ENCODE measurements at places on chromosomes 7 and 10. TPM values are rescaled to one million over a fixed set of nuclear protein-coding genes. Genes with fewer than 3 reads are reported as not detected.

DNA sequence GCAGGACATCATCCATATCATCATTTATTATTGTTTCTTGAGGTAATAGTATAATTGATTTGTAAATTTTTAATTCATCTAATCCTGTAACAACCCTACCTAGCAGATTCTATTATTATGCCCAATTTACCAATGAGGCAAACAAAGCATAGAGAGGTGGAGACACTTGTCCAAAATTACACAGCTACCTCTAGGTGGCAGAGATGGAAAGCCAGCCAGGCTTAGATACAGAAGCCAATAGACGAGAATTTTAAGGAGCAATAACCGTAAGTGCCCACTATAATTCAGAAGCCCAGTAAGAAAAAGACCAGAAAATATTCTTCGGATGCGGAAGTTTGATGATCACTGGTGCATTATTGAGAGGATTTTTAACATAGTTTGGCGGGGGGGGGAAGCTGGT, 54.0 kb downstream of the ANK3 start:
- DNase-seq = no peak

DNA sequence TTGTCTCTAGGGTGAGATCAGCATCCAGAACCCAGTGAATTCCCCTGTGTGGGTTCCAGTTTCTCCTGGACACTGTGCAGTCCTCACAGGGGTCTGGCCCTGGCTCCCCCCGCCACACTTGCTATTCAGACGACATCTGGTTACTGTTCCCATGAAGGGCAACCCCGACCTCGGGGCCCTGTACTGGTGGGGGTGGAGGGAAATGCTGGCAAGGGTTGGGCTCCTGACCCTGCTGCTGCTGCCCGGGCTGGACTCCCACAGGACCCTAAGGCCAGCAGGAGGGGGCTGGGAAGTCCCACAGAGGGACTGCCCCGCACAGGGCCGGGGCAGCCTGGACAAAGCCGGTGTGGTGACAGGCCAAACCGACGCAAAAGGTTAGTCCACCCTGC, 768 bp upstream of the CPA1 start:
- no peak for DNase-seq

DNA sequence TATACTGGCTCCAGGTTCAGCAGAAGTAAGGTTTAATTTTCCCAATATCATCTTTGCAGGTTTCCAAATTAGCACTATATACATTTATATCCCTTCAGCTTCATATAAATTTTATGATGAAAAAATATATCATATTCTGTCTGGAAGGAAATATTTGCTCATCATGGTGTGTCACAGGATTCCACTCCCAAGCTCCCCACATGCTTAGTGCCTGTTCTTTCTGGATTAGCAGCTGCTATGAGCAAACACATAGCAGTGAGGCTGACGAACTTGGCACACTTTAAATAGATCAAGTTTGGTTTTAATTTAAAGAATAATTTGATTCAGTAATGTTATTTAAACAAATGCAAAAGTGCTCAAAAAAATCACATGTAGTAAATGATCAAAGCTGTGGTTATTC, 251.9 kb downstream of the AGMO start:
- no peak for DNase-seq

- DNase-seq = no peak
Measured at GRCh38 chr10:63593576-63593975, 72.4 kb downstream of the REEP3 start.

GRCh38 chr7:113404245-113404644, 285.9 kb upstream of the SMIM30 start:
- no peak for DNase-seq

DNA sequence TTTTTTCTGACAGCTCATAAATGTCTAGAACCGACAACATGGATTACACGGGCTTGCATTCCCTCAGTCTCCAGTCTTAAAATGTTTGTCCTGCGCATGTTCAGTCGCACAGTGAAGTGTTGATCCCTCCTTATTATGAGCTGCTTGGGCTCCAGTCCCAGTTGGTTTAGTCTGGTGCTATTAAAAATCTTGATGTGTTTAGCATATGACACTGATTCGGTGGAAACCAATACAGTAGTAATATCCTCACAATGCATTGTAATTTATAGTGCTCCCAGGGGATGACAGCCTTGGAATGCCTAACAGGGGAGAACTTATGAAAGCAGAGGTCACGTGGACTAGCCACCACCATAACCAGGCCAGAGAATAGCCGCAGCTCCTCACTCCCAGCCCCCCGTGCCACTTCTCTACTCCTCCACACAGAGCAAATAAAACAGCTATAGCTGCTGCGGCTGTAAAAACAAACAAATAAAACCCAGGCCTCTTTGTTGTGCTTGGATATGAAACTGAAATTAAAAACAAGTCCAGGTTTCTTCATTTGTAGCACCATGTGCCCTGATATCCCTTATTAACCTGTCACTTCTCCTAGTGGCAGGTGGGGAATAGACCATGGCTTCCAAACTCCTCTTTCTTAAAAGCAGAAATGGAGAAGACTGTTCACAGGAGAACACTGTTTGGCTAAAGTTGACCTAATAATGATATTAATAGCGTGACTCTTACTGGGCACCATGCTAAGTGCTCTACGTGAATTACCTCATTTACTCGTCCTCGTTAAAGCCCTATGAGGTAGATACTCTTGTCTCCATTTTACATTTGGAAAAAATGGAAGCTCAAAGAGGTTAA, 7.7 kb downstream of the DPCD start:
- DNase-seq = no peak

DNA sequence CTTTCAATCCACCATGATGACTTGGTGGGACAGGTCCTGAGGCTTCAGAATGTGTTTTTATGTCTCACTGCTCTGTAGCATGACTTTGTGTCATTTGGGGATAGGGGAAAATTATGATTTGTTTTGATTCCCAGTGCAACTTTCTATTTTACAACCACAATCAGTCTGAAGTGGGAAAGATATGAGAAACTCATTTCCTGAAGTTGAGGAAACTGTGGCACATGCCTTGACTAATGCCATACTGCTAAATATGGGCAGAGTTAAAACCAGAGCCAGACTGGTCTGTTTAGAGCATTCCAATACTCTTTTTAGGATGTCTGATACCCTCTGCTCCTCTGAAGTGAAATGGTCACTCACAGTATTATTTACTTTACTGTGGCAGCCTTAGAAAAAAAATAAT, 307.7 kb downstream of the ADRA2A start:
- no peak for DNase-seq

DNA sequence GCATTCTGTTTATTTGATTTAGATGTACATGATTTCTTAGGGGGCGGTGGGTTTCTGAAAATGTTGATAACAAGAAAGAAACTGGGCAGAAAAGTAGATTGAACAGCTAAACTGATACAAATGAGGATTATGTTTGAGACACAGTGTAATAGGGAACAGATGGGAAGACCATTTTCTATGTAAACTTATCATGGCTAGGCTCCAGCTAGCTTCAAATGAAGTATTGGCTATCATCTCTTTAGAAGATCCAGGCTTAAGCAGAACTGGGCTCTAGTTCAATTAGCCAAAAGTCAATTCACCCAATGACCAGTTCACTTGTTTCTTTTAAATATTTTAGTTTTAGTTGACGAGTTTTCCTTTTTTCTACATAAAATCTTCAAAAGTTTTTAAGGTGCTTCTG, 639.5 kb downstream of the ANKRD7 start:
- DNase-seq = no peak

DNA sequence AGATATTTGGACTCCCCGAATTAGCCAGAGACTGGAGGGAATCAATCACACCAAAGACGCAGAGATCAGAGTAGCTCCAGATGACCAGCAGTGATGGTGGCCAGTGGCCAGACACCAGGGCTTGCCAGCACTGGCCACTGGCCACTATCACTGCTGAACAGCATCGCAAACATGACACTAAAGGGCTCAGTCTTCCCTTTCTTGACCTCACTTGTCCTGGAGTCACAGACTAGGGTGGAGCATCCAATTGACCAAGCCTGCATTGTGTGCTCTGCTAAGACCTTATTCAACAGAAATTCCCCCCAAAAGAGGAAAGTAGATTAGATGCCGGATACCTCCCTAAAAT, 234.7 kb downstream of the CREB5 start:
- no peak for DNase-seq

DNA sequence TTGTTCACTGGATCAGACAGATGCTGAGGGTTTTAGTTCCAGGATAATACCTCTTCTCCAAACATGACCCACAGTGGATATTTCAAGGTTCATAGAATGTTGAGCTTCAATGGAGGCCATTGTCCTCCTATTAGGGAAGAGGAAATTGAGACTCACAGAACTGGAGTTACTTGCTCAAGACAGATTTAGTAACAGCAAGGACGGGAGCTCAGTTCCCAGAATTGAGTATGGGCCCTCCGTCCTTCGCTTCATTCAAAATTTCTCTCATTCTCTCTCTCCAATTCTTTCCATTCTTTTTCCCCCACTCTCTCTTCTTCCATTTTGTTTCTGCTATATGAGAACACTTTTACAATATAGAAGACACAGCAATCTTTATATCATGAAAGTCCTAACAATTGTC, 94.0 kb downstream of the DNAJB9 start:
- no peak for DNase-seq

DNA sequence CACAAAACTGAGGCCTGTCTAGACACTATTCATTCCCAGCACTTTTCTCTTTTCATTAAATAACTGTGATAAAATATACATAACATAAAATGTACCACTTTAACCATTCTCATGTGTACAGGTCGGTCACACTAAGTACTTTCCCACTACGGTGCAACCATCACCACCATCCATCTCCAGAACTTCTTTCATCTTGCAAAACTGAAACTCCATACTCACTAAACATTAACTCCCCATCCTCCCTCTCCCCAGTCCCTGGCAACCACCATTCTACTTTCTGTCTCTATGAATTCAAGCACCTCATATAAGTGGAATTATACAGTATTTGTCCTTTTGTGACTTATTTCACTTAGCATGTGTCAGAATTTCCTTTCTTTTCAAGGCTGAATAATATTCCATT, 53.0 kb downstream of the ARHGAP12 start:
- no peak for DNase-seq

- DNase-seq = no peak
Measured at GRCh38 chr7:13949445-13949844, 40.0 kb downstream of the ETV1 start.

DNA sequence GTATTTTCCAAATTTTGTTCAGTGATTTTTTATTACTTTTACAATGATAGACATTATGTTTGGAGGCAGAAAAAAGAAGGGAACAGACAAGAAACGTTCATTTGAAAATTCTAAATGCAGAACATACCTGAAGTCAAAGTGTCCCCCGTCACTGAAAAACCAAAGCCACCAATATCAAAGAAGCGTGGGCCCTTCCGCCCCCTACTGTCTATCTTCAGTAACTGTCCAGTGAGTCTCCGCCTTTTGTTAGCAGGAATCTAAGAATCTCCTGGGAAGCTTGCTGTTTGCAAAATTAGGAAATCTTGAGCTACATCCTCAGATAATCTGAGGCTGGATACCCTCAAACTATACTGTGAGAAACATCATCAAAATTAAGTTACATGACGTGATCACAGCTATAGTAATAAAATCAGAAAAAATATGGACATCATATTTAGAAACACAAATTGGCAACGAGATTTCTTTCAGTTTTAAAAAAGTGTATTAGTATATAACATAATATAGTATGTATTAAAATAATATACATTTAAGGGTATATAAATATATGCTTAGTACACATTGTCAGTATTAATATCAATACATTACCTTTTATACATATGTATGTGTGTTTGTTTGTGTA, 169.3 kb upstream of the AKR1E2 start:
- no peak for DNase-seq

- DNase-seq = peak; percentile 70
Measured at GRCh38 chr7:142535123-142535779, 214.0 kb upstream of the PRSS1 start.

Gene NYAP1
- total RNA-seq = 2.4 TPM

Data from foreskin keratinocyte (primary cell).